CD4-positive, CD25-positive, alpha-beta regulatory T cell (primary cell): ENCODE measurements at places on chromosomes 11 and 22.
A peak's percentile ranks its signal among the peaks of the same experiment; 100 is the strongest.

- DNase-seq: peak; percentile 94
Observed at GRCh38 chr11:32583459-32584271, at the start of gene EIF3M. Gene EIF3M (plus strand): TSS chr11:32583831. CDS start chr11:32583888, 57 bp downstream.

GRCh38 chr11:57658023-57658361 lies 430 bp downstream of the CLP1 start:
- DNase-seq: peak; percentile 36

- DNase-seq: no peak
Observed at GRCh38 chr11:132980670-132981069, 551.6 kb downstream of the OPCML start.

- DNase-seq: no peak
Observed at GRCh38 chr11:92266806-92267205, 42.2 kb downstream of the FAT3 start.

GRCh38 chr11:131533998-131534397 lies 163.6 kb downstream of the NTM start:
- no peak for DNase-seq

DNA sequence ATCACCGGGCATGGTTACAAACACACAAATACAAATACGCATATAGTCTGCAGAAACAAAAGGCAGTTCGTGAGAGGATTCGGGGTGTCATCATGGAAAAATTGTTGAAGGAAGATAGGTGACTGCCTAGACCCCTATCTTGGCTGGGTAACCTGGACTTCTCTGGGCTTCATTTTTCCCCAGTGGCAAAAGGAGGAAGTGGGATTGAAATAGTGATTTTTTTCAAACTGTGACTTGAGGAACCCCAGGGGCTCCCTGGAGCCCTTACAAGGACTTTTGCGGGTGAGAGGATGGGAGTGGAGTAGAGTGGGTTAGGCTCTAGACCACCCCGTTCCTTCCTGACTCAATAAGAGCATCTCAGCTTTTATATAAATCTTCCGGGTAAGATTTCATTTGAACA lies 1.0 kb upstream of the ELF5 start:
- no peak for DNase-seq

DNA sequence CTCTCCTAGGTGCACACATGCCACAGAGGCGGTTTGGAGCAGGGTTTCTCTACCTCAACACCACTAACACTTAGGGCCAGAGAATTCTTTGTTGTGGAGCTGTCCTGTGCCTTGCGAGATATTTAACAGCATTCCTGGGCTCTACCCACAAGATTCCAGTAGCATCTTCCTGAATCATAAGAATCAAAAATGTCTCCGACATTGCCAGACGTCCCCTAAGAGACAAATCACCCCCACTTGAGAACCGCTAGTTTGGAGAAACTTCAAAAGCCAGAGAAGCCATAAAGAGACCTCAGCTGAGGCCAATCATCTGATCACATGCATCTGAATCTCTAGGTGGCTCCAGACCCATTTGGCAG lies 16.1 kb downstream of the MFNG start:
- DNase-seq: no peak

DNA sequence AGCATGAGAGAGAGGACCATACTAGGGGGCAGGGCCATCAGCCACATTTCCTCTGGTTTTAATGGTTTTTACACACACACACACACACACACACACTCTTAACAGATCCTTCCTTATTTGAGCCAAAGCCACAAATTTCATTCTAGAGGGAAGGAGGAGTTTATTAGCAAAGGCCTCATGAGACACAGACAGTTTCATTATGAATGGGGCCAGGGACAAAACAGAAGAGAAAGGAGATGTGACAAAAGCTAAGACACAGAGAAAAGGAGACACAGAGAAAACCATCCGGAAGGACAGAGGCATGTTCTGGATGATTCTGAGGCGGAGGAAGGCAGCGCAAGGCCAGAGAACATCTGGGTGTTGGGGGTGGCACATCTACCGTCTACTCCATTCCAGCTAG lies 32.2 kb upstream of the ARFGAP3 start:
- DNase-seq: no peak

DNA sequence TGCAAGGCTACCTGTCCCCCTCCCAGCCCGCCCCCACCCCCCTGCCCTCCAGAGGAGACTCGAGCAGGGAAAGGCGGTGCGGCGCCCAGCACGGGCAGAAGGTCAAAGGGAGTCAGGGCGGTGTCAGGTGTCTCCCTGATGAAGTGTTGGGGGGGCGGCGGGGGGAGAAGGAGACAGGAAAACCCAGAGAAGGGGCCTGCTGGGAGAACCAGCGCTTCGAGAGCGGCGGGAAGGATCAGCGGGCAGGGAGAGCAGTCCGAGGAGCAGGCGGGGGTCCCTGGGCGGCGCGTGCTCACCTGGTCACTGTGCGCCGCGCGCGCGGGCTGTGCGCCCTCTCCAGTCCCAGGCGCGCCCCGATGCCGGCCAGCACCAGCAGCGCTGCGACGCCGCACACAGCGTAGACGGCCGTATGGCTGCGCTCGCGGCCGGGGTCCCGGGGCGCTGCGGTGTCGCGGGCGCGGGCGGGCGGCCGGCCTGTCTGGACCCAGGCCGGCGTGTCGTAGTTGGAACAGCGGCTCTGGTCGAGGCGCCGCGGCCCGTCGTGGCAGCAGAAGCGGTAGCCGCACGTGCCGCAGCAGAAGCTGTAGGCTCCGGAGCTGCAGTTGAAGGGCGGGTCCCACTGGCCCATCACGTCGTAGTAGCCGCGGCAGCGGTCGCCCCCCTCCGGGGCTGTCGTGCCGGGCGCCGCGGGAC lies 886 bp downstream of the SHISA8 start:
- peak; percentile 24 for DNase-seq

GRCh38 chr11:96567667-96568066 lies 177.9 kb downstream of the JRKL start:
- no peak for DNase-seq

DNA sequence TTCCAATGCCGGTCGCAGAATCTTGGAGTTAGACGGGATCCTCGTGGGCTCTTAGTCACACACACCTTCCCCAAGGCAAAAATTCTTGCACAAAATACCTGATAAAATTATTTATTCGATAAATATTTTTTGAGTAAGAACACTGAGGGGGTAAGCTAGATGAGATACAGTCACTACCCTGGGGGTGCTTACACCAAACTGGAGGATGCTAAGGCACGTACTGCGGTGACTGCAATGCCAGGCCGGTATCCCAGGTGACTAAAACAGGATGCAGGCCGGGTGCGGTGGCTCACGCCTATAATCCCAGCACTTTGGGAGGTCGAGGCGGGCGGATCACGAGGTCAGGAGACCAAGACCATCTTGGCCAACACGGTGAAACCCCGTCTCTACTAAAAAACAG lies 1.7 kb upstream of the MRTFA start:
- no peak for DNase-seq

DNA sequence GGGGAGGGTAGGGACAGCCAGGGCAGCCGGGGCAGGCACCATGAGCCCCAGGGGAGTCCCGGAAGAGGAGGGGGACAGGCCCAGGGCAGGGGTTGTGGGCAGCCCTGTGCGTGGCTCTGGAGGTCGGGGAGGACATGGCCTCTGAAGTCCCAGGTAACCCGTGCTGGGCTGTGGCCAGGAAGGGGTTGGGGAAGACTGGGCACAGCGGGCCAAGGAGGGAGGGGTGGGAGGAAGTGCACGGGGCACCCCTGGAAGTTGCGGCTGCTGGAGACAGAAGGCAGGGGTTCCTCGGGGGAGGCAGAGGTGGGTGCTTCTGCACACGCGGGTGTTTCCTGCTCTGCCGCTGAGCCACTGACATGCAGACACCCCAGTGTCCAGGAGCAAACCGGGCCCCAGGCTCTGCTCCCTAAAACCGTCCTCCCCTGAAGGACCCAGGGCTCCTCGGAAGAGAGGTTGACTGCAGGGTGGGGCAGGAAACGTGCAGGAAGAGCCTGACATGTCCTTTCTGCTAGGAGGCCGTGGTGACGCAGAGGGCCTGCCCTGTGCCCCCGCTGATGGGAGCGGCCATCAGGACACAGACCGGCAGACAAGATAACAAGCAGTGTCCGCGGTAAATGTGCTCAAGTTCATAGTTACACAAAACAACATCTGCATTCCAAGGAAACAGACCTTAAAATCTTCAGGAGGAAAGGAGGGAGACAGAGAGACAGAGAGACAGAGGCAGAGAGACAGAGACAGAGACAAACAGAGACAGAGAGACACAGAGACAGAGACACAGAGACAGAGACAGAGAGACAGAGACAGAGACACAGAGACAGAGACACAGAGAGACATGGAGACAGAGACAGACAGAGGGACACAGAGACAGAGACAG lies 5.7 kb downstream of the TNNI2 start:
- DNase-seq: peak; percentile 50

- DNase-seq: no peak
Observed at GRCh38 chr11:125519860-125520834, 24.1 kb upstream of the FEZ1 start.

DNA sequence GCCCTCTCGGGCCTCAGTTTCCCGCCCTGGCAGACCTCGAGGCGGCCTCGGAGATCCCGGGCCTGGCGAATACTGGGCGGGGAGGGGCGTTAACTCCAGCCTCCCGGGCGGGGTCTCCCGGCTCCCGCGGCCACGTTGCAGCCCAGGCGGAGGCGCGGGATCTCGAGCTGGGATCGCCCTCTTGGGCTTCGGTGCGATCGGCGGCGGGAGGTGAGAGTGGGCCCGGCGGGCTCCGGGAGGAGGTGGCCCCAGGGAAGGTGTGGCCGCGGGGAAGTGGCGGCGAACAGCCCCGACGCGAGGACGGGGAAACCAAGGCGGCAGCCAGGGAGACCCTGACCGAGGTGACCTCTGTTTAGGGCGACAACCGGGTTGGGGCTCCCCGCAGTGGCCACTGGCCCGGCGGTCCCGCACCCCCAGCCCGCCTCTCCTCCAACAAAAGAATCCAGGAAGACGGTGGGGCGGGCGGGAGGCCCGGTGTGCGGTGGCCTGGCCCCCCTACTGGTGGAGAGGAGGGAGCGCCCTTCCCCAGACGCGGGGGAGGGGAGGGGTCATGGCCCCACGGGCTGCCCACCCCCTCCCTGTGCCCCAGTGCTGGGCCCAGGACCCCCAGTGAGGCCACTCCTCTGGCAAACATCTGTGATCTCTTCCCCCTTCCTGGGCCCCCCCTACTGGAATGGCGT lies at the start of gene PHETA2:
Gene PHETA2 (plus strand): TSS at position 117 of the 680 bp plus-strand sequence. CDS start 3,046 bp downstream, outside the sequence.
- DNase-seq: peak; percentile 67

DNA sequence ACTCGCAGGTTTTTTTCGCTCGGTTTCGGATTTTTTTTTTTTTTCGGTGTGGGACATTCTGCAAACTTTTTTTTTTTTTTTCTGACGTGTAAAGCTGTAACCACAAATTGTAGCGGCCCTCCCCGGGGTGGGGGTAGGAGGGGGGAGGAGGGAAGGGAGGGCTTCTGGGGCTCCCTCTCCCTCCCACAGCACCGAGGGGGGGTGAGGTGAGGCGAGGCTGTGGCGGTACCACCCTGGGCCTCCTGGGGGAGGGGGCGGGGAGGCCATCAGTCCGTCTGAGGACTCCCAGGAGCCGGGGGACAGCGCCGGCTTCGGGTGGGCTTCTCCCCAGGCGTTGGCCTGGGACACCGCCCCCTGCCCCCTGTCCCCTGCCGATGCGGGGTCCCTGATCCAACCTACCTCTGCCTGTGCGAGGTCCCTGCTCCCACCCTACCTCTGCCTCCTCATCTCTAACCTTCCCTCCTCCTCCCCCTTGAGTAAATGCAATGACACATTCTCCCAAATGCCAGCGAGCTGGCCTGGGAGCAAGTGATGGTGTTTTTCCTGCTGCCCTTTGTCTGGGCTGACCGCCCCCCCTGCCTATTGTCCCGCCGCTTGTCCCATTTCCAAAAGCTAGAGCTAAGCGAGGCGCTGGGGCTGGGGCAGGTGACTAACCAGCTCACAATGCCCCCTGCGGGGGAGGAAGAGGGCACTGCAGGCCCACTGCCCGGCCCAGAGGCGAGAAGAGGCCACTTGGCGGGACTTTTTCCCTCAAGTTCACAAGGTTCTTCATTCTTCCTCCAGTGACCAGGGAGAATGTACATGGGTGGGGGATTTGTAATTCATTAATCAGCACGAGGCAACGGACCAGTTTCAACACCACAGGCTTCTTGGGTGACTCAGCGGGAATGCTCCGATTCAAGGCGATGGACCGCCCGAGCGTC lies 511 bp upstream of the CLCF1 start:
- DNase-seq: peak; percentile 79

DNA sequence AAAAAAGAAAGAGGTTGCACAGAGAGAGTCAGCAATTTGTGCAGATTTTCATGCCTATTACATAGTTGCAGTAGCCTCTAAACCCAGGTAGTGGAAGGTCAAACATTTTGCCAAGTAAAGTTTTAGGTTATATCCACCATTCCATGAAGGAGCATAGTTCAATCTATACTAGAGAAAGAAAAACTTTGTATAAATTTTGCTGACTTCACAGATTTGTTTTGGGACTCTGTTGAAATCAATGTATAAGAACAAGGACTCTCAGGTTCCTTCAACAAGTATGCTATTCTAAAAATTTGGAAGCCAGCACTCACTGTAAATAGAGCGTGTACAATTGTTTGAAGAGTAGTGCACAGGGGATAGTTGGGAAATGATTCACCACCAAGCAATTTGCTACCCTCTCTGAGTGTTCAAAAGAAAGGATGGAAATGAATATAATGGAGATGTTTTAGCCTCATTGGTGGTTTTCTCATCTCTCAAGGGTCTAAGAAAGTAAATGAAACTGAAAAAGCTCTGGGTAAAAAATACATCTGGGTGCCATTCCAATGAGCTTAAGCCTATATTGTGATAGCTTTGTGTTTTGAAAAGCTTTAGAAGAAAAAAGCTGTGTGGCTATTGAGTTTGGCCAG lies 508.4 kb upstream of the LUZP2 start:
- DNase-seq: no peak

- DNase-seq: no peak
Observed at GRCh38 chr22:41226723-41227655, 13.7 kb downstream of the CHADL start.

DNA sequence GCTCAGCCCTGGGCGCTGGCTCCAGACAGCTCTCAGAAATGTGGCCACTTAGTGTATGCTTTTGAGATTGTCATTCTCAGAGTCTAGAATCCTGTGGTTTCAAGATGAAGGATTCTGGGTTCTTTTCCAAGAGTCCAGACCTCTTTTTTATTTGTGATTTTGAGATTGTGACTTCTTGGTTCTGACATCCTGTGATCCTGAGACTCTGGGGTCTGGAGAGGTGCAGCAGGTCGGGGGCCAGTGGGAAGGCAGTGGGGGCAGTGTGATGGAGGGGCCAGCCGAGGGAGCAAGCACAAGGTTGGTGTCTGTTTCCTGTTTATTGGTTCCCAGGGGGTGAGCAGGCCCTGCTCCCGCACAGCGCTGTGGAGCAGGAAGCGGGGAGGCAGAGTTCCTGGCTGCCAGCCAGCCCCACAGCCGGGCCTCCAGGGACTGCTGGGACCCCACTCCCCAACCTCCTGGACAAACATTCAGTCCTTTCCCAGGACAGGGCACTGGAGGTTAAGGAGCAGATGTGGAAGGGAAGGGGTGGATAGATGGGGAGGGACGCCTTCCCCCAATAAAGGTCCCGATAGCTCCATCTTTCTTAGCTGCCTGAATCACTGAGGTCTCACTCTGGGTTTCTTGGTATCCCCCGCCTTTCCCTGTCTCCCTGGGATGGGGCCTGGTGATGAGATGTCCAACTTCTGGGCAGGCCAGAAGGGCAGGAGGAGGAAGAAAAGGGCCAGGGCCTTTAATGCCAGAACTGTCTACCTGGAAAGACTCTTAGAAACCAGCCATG lies 13.7 kb downstream of the ARHGEF17 start:
- DNase-seq: no peak

- no peak for DNase-seq
Observed at GRCh38 chr11:113475160-113475761, at the start of gene DRD2. Gene DRD2 (minus strand): TSS chr11:113475398. CDS start chr11:113424651, 50,747 bp downstream.

- DNase-seq: no peak
Observed at GRCh38 chr22:37654563-37655251, 3.8 kb upstream of the PDXP start.
